ENCODE measurements at places on chromosomes 1 and 21.

DNA sequence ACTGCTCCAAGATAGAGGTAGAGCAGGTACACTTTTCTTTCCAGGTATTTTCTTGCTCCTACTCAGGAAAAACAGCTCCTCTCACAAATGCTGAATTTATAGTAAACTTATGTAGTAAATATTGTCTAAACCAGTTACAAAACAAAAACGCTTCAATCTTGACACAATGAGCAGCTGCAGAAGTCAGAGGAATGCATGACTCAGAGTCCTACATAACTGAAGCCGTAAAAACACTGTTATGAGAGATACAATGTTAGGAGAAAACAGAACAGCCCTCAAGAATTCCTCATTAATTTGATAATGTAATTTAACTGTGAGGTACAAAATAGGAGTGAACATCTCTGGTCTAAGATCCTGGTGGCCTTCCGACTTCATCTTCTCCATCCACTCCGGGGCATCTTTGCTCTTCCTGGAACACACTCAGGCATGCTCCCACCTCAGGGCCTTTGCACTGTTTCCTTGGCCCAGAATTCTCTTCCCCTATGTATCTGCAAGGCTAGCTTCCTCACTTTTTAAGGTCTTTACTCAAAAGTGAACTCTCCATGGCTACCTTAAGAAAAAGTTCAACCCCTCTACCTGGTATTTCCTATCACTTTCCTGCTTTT is 138.5 kb downstream of the SLC45A1 start:
- DNase-seq, result no peak

DNA sequence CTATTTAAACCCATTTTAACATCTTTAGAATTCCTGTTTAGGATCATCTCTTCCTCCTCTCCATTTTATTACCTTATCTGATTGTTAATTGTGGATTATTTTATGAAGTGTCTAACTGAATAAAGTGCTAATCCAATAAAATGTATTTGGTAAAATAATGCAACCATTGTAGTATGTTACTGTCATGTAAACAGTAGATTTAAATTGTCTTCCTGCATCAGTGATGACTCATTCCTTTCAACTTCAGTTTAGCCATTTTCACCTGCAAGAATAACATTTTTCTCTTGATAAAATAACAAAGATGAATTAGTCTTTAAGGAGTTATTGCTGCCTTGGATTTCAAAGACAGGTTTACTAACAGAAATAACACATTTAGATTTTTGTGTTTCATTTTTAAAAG is 5.4 kb downstream of the PPP2R5A start:
- no peak for DNase-seq

DNA sequence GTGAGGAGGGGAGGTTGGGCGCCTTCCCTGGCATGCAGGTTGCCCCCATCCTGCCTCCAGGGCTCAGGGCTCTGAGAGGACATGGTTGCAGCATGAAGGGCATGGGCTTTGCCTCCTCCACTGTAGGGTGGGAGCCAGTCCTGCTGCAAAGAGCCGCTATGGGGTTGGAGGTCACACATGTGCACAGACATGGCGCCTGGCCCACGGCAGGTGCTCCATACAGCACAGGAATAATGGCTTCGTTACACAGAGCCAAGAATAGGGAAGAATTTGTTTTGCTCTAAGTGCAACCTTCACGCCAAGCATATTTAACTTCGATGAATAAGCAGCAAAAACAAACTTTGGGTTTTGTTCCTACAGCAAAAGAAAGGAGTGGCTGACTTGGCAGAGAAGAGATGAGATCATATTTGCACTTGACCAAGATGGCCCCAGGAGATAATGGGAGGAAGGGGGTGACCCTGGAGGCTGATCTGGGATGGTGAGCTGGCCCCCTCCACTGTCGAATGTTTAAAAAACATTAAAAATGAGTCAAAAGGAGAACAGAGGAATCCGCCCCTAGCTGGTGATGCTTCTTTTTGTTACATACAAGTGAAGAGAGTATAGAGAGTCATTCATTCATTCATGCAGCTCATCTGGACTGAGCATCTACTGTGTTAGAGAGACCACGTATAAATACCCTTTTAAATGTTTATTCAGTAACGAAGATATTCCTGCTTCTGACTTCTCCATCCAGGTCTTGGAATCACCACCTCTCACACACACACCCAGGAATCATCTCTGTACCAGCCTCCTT is 12.4 kb upstream of the C2CD2 start:
- no peak for DNase-seq

GRCh38 chr1:53574621-53575020 is 115.4 kb downstream of the DMRTB1 start:
- DNase-seq, result no peak

GRCh38 chr1:185418472-185418871 is 101.4 kb upstream of the IVNS1ABP start:
- DNase-seq, result no peak

DNA sequence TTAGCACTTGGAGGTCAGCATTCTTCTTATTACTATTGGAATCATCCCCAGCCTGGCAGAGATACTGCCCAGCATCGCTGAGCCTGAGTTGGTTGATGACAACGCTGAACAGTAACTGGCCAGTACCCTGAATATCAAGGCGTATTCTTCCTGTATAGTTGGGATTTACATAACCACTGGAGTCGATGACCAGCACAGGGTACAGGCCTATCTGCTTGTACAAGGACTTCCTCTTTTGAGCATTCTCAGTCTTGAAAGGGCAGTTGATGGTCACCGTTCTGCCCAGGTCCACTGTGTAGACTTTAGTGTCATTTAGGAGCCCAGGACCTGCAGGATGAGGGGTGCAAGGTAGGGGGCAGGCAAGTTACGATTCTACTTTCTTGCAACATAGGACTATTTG is 8.8 kb downstream of the PIGR start:
- DNase-seq, result no peak

DNA sequence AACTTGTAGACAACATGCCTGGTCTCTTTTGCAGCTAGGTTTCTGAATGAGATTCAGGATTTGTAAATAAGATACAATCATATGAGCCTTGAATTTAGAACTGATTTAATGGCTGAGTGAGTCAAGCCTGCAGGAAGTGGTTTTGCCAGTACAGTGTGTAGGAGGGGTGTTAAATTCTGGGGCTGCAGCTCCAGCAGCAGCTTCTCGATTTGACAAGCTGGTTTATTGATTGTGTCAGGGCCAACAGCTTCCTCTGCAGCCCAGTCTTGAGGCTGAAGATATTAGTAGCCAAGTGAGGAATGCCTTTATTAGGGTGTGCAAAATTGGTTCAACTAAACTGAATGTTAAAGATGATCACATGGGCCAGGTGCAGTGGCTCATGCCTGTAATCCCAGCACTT is 11.5 kb upstream of the PLA2G5 start:
- DNase-seq, result peak; percentile 48

Measured in H4 (cell line).